ENCODE measurements at places on chromosomes 2 and 18.

GRCh38 chr2:102027036-102027980 is 35.5 kb downstream of the IL1R2 start:
- DNase-seq: no peak

DNA sequence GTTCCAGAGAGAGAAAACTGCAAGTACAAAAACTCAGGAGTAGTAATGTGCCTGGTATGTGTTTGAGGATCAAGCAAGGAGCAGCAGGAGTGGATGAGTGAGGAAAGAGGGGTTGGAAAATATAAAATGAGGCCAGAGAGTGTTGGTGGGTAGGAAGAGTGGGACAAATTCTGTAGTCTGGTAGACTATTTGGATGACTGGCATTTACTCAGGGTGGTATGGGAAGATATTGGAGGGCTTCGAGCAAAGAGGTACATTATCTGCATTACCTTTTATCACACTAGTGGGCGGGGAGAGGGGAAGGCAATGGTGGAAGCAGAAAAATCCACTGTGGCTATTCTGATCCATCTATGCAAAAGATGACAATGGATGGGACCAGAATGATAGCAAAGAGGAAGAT is 381.7 kb upstream of the VWC2L start:
- no peak for DNase-seq

- DNase-seq: no peak
These were observed 241.8 kb upstream of the RAB12 start for GRCh38 chr18:8367217-8367988.

DNA sequence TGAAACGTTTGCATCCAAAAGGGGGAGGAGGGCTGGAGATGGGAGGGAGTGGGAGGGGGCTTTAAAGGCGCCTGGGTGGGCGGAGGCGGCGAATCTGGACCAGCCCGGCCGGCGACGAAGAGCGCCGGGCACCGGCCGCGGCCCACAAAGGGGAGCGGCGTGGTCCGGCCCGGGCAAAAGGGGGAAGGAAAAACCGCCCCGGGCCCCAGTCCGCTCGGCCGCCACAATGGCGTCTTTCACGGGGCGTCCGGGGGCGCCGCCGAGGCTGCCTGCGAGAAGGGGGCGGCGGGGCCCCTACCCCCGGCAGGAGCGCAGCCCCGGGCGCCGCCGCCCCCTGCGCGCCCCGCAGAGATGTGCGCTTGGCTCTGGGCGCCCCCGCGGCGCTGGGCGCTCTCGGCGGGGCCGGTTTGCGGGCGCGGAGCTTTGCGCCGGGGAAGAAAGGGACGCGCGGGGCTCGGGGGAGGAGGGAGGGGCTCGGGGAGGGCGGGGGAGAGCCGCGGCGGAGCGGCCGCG is 108.1 kb upstream of the KCTD1 start:
- DNase-seq: no peak

DNA sequence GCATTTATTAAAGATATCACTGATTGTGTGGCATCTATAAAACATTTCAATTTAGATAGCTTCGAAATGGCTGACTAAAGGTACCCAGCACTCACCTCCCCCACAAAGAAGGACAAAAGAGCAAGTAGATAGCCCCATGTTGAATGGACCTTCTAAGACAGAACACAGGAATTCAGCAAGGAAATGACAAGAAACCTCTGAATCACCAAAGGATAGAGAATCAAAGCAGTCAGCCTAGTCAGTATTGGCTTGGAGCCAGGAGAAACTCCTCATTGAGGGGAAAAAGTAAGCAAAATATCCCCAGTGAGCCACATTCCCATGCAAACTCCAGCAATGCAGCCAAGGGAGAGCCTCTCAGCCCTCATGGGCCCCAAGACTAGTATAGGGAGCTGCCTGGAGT is 113.7 kb downstream of the BARD1 start:
- no peak for DNase-seq

GRCh38 chr2:55771612-55772011 is 78.0 kb upstream of the PNPT1 start:
- no peak for DNase-seq

Measured in CD4-positive, alpha-beta T cell treated with Interleukin-10 for 1 hour (primary cell).